ENCODE measurements at places on chromosomes 4 and X.

DNA sequence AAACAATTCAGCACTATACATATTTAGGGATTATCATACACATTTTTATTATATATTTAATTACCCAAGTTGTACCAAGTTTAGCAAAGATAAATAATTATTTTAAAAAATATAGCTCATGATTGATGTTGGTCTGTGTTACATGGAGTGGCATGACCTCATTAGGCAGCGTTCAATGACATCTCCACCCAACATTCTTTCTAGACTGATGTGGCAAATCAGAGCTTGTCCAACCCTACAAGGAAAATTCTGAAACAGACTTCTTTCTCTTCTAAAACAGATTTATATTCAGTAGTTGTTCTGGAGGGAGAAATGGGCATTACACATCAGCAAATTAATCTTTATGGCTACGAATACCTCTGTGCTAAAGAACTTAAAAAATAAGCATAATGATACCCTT, 189.7 kb downstream of the PDGFC start:
- no peak for DNase-seq

GRCh38 chr4:2290974-2291704, 29.2 kb upstream of the MXD4 start:
- DNase-seq, result peak; percentile 91

DNA sequence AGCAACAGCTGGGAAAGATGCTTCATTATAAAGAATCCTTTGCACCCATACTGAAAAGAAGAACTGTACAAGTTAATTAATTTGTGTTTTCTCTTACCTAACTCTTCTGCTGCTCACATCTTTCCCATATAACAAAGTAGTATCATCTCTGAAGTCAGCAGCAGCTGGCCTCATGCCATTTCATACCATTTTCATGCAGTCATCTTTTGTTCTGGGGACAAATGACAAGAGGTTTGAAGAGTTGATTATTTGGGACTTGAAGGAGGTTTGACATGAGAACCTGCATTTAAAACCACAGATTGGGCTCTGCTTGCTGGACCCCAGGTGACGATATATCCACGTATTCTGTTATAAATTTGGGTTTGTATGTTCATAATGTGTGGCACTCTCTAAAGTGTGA, 430.3 kb downstream of the SPRY1 start:
- no peak for DNase-seq

DNA sequence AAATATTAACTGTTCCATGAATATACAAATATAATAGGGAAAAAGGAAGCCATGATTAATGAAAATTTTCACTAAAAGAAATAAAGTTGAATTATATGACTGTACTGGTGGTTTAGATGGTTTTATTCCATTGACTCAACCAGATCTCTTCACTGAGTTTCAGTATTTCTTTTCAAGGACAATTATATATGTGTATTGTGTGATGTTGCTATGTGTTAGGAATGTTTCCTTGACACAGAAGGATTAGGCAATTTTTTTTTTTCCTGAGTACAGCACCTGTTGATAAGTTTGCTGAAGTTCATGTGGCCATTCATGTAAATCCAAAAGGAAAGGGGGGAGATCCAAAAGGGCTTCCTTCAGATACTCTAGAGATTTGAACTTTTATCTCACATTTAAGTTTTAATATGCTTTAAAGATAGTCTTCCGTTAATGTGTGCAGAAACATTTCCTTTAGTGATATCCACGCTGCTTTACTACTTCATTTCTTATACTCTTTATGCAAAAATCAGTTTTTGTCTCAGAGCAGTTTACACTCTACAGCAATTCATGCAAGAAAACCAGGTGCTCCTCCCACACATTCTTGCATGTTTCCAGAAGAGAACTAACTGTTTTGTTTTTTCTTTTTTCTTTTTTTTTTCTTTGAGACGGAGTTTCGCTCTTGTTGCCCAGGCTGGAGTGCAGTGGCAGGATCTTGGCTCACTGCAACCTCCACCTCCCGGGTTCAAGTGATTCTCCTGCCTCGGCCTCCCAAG, 249.1 kb downstream of the RPA4 start:
- no peak for DNase-seq

DNA sequence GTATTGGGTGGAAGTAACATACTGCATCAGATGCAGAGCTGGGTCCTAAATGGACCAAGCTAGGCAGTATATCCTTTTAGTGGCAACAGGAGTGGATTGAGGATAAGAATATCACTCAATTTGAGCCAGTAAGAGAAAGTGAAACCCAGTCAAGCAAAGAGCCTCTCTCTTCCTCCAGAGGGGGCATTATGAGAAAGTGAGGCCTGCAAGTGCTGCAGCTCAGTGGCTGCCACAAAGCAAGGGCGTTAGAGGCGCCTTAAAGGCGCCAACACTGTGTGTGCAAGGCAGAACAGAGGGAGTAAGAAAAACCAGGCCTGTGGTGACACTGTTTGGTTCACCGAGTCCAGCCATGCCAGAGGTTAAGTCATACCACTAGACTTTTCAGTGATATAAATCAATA, 17.5 kb downstream of the STX18 start:
- peak; percentile 53 for DNase-seq

DNA sequence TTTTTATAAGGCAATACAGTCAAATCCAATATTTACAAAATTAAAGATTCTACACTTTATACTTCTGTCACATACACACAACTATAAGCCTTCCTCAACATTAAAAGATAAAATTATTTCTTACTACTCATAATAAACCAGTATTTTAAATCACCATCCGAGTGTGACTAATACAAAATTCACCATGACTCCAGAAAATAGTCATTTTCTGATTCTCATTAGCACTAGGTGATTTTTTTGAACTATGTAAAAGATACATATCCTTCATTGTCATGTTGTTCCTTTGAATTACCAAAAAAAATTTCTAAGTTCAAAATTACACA, 646 bp upstream of the SLC7A11 start:
- no peak for DNase-seq

DNA sequence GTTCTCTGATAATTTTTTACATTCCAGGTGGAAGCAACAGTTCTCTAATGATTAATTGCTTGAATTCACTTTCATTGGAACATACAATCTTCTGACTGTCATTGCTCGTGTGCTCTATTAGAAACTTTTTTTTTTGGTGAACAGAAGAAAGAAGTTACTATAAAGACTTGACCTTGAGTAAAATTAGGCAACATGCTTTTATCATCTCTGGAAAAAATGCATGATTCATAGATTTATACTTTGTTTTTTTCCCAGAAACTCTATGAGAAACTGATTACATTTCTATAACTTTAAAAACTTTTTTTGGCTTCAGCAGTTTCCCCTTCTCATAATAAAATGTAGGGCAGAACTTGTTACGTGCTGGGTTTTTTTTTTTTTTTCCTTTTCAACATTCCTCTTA, 167.6 kb downstream of the ARHGAP10 start:
- DNase-seq, result no peak

GRCh38 chr4:48787056-48787455, 7.0 kb upstream of the FRYL start:
- no peak for DNase-seq

DNA sequence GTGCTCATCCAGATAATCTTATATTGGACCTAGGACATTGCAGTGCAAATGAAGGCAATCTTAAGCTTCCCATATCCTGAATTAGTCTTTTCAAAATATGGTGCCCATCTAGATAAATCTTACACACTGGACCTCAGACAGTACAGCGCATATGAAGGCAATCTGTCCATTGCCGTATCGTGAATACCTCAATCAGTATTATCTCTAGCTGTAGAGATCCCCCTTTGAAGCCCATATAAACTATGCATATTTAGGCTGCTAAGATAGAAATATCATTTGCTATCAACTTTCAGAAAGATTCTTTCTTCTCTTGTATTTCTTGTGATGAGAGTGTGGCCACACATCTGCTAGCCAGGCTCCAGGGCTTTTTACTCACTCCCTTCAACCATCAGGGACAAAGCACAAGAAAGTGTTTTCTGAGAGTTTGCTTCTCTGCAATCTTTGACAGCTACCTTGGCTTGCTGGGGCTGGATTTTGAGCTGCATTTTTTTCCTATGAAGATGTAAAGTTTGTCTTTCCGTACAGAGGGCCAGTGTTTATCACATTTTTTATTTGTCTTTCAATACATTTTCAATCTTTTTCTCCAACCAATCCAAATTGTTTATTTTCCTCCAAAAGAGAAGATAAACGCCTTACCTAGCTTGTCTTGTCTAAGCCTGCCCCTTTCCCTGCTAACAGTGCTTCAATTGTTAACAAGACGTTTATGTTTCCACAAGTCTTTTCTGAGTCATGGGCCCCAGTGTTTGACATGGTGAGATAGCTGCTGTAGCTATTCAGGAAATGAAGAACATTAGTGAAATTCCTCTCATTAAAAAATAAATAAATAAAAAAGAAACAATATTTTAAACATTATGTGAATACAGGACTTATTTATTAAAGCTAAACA, 57.6 kb upstream of the FAT1 start:
- no peak for DNase-seq
